ENCODE measurements at places on chromosomes 5 and 9.
A peak's percentile ranks its signal among the peaks of the same experiment; 100 is the strongest.

DNA sequence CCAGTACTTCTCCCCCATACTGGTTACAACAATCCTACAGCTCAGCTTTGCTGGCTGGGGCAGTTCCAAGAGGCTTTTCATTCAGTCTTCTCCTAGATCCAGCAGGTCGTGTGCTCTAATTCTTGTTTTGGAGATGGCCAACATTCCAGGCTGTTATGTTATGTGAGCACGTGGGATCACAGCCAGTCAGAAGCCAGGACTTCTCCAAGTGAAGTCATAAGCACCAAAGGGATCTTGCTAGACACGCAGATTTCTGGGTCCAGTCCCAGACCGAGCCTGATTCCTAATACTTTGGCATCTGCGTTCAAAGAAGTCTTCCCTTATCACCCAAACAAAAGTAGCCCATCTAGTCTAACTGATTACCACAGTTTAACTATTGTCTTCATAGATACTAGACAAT lies 1.4 kb upstream of the LARP1 start:
- DNase-seq, result peak; percentile 41

DNA sequence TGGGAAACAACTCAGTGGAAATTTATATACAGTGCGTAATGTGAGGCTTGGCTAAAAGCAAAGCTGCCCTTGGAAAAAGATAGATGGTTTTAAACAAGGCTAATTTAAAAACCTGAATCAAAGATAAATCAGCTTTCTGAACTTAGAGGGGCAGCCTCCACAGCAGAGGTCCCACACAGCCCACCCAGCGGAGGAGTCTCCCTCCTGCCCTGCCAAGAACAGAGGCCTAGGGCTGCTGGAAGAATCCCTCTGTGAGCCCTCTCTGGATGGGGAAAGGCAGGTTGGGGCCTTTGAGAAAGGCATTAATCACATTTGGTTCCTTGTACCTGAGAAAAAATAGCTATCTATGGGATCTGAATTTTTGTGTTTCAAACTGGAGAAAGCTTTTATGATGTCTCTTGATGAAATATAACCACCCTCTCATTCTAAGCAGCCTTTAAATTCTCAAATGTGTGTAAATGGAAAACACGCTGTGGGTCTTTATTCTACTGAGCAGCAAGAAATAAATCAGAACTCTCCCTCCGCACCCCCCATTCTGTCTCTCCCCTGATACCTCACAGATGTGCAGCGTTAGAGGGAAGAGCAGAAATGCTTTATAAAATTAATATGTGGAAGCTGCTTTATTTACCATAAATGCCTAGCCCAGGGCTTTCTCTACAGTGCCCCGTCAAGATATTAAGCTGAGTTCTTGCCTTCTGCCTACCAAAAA lies 329.2 kb downstream of the EFNA5 start:
- DNase-seq, result no peak

- DNase-seq, result peak; percentile 83
Measured at GRCh38 chr5:92552206-92553160, 1028.5 kb downstream of the NR2F1-AS1 start.

- no peak for DNase-seq
Measured at GRCh38 chr5:127298036-127298429, 7.4 kb downstream of the MEGF10 start.
